ENCODE measurements at places on chromosomes 5 and 9.

- no peak for DNase-seq
These were observed 1.4 kb downstream of the LHX3 start for GRCh38 chr9:136203408-136204144.

- no peak for DNase-seq
These were observed 58.7 kb downstream of the DPYSL3 start for GRCh38 chr5:147451193-147451592.

DNA sequence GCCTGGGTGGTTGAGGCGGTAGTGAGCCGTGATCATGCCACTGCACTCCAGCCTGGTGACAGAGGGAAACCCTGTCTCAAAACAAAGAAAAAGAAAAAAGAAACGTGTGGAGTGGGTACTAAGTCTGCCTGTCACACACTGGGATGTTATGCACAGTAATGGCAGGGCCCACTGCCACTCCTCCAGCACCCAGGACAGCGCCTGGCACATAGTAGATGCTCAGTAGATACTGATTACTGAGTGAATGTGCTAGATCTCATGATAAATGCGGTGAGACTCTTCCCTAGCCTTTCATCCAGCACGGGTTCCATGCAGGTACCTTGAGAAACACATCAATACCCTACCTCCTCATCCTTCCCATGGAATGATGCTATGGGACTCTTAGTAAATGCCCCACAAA lies 87.4 kb upstream of the HSPA9 start:
- no peak for DNase-seq

GRCh38 chr5:52771343-52772039 lies 16.2 kb upstream of the ITGA1 start:
- DNase-seq = no peak

GRCh38 chr5:169290895-169291294 lies 10.0 kb downstream of the SLIT3 start:
- no peak for DNase-seq

DNA sequence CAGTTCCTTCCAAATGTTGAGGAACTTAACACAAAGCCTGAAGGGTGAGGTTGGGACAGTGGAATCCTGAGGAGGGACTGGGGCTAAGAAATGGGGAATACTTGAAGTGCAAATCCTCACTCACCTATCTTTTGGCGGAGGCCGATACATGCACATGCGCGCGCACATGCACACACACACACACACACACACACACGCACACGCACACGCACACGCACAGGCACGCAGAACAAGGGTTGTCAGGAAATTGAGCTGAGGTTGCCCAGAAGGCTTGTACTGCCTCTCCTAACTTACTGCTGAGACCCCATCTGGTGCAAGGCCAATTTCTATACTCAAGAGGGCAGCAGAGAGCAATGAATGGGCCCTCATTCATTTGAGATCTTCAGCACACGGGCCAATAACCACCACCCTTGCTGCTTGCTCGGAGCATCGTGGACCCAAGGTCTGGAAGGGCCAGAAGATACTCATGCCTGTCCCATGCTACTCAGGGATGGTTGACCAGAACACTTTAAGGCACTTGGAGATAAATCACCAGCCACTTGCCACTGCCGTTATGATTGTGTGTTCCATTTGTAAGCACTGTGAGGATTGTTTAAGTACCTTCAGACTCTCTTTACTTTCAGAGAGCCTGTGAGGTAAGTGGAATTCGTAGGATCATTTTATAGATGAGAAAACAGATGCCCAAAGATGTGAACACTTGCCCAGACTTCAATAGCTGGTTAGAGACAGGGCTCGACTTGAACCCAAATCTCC lies 21.5 kb downstream of the BTF3 start:
- DNase-seq = peak; percentile 41

DNA sequence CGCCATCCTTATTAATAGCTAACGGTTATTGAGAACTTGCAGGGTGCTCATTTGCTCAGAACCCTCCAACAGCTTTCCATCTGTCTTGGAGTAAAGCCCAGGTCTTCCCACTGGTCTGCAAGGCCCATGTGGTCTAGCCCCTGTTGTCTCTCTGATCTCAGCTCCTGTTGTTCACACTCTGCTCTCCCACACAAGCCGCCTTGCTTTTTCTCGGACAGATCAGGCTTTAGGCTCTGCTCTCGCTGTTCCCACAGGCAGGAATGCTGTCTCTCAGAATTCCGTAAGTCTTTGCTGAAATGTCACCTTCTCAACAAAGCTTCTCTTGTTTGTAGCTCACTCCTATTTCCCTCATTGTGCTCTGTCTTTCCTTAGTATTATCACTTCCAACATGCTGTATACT lies 34.3 kb downstream of the GPR107 start:
- DNase-seq = no peak

DNA sequence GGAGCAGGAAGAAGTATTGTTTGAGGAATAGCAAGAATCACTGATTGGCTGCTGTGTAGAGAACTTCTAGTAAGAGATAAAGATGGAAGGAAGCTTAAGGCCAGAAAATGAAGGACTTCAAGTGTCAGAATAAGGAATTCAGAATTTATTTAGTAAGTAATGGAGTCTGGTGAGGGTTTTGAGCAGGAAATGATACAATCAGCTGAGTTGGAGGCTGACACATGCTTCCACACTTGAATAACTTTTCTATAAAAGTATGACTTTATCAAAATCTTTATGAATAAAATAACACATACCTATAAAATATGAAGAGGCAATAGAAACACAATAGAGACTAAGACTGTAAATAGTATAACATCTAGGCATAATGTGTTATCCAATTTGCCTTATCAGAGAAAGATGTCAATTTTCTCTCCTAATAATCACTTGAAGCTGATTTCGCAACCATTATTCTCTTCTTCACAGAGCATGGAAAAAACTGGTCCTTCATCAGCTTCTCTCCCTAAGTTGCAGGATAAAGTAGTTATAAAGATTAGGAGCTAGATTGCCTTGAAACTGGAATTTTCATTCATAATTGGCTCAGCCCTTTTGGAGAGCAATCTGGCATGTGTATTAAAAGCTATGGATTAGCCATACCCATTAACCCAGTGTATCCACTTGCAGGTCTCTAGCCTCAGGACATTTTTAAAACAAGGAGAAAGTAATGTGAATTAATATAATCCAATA lies 143.4 kb downstream of the ZNF608 start:
- no peak for DNase-seq

DNA sequence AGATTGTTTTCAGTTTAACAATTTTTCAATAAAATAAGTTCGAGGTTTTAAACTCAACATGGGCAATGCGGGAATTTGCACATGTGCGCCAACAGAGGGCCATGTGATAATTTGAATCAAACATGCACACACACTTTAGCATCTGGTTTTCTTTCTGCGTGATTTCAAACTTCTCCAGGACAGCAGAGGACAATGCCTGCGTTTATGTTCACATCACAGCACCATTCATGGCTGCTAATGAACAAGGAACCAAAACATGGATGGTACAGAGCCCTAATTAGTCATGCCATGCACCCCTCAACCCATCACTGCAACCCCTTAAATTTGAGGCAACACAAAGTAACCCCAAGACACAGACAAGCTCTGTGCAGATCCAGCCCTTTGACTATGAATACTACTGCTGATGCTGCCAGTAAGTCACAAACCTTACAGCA lies 2.8 kb downstream of the SHC3 start:
- no peak for DNase-seq

DNA sequence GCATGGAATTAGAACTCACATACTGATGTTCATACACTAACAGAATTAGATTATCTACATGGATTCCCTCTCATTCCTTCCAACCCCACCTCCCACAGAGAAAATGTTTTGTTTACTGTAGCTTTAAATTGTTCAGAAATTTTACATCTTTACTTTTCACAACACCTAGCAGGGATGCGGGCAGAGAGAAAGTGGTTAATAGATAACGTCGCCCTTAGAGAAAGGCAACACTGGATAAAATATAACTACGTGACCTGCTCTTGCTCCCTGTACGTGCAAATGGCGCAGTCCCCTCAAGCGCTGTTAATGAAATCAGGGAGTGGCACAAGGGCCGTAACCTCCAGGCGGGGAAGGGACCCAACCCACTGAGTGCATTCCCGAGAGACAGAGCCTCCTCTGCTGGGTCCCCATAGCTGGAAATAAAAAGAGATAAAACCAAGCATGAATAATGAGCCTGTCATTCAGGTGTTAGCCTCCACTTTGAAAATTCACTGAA lies 125.3 kb upstream of the DAPK1 start:
- no peak for DNase-seq

DNA sequence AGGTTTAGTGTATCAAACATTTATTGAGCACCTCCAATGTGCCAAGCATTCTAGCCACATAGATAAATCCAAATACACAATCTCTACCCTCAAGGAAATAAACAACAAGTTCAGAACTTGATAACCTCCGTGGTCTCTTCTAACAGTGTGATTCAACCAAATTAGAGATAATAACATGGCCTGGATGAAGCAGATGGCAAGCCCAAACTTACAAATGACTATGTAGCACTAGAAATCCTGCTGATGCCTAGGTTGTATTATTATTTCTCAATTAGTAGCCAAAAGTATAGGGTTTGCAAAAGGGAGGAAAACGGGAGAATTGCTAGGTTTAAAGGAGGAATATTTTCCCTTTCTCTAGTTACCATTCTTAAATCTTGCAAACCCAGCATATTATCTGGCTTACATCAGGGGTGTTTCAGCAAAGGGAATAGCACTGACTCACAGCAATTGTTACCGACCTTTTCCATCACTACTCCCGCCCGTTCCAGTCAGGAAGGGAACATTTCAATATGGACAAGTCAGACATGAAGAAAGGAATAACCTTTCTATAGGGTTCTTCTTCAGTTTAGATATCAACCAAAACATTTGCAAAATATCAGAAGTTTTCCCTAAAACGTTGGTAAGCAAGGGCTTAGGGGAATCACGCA lies 2.3 kb downstream of the DPYSL3 start:
- DNase-seq = no peak

GRCh38 chr5:97037819-97038218 lies 101.9 kb downstream of the LNPEP start:
- DNase-seq = no peak

- no peak for DNase-seq
These were observed 38.3 kb upstream of the FAM120AOS start for GRCh38 chr9:93491593-93492232.

Data from anterior cingulate cortex (tissue), 58 donors.